ENCODE measurements at places on chromosomes 4 and X. TPM values are rescaled to one million over a fixed set of nuclear protein-coding genes. Genes with fewer than 3 reads are reported as not detected.

Gene PLXNB3
- 40.8 TPM for total RNA-seq

Gene NPY1R
- total RNA-seq, result 35.4 TPM

Gene HGFAC
- total RNA-seq, result 0.95 TPM

Gene GLRA3
- total RNA-seq, result not detected

- DNase-seq, result no peak
Observed at GRCh38 chrX:15849555-15849954, 5.1 kb downstream of the AP1S2 start.

DNA sequence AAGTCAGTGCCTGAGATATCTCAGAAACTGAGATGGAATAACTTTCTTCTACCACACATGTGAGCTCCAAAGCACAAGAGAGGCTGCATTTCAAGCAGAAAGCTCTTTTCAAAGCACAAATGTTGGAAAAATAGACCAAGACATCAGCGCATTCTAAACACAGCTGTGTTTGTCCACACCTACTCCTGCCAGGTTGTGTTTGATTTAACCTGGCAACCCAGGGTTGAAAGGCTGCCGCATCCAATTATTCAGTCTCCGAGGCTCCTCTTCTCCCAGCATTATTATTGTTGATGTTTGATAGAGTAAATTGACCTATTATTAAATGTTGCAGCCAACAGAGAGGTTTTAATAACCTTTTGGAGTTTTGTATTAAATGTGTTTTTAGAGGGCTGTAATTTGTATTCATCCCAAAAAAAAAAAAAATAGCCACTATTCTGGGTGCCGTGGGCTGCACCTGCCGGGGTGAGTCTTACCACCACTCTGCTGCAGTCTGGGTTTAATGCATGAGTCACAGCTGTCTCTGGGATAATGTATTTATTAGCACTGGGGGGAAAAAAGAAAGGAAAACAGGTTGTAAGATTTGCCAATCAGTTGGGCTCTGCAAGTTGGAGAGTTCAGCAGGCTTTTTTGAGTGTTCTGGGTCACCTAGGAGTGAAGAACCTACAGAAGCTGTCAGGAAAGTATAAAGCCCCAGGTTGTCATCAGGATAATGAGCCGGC, 105.2 kb upstream of the NOCT start:
- no peak for DNase-seq

GRCh38 chr4:183968931-183969330, 63.8 kb downstream of the STOX2 start:
- no peak for DNase-seq

DNA sequence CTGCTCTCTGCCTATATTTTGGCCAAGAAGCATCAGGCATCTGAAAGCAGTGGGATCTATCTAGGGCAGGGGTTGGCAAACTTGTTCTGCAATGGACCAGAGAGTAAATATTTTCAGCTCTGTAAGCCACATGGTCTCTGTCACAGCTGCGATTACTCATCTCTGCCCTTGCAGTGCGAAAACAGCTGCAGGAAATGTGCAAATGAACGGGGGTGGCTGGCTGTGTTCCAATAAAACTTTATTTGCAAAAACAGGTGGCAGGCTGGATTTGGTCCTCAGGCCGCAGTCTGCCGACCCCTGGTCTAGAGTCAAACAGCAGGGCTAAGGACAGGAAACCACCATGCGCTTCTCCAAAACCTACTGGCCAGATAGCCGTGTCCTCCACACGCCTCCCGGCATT, 48.6 kb downstream of the ACOX3 start:
- DNase-seq, result no peak

DNA sequence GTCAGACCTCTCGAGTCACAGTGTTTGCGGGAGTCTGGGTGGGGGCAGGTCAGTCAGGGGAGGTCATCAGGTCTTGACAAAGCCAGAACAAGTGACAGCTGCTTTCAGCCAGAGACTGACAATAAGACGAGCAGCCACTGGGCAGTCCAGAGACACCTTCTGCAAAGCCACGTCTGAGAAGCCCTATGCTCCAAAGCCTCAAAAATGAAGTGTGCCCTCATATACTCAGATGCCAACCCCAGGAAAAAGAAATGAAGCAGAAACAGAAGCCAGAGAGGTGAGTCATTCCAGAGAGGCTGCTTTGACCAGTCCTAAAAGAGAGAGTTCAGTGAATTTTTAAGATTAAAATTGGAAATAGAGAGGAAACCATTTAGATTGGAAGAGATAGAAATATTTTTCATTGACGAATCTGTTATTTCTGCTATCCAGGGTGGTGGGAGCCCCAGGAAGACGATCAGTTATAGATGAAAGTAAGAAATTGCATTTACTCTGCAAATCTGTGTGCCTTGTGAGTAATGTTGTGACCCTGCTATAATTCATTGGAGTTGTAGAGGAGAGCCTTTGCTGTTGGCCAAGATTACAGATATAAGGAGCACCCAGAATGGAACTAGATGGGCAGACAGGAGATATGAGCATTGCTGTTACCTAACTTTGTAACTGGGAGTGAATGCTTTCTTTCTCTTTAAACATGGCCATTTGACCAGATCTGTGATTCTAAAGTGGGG, 77.9 kb downstream of the LRRC66 start:
- DNase-seq, result no peak

GRCh38 chrX:3811331-3812311, 98.2 kb upstream of the PRKX start:
- no peak for DNase-seq

GRCh38 chr4:159178979-159179969, 76.4 kb downstream of the RAPGEF2 start:
- DNase-seq, result no peak

GRCh38 chr4:147396105-147396504, 84.8 kb upstream of the EDNRA start:
- no peak for DNase-seq

DNA sequence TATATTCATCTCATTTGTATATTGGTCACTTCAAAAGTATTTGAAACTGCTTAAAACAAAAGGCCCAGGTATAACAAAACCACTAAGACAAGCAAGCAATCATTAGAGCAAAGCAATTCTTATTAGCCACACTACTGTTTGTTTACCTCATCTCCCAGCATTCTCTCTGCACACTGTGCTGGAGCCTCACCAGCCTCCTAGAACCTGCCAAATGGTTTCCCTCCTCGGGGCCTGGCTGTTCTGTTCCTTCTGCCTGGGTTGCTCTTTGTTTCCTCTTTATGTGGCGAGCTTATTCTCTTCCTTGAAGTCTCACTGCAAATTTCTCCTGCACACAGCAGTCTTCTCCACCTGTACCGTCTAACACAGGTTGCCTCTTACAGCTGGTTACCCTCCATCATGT, 67.5 kb upstream of the MND1 start:
- no peak for DNase-seq

- DNase-seq, result no peak
Observed at GRCh38 chr4:38743866-38744265, 38.9 kb downstream of the TLR10 start.

Data from thoracic aorta (tissue), 2 donors.